H4 (cell line): ENCODE measurements at places on chromosomes 5 and 9.
A peak's percentile ranks its signal among the peaks of the same experiment; 100 is the strongest.

DNA sequence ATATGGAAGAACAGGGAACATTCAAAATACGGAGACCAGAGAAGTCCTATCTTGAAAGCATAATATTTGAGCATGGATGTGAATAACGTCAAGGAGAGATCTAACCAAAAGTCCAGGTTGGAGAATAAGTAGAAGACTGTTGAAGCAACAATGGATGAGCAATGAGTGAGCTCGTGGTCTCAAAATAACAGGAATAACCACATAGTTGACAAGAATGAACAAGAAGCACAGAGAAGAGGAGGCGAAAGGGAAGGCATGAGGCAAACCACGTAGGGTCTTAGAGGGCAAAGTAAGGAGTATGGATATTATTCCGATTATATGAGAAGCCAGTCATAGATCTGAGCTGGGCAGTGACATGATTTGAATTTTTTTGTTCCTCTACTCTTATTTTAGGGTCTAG is 710.2 kb downstream of the BRINP1 start:
- no peak for DNase-seq

- peak; percentile 65 for DNase-seq
Measured at GRCh38 chr5:176870110-176870591, 29.0 kb downstream of the HK3 start.

- DNase-seq = peak; percentile 24
Measured at GRCh38 chr5:132607095-132607494, 50.3 kb downstream of the RAD50 start.

GRCh38 chr5:127492854-127493738 is 24.3 kb upstream of the PRRC1 start:
- peak; percentile 37 for DNase-seq

DNA sequence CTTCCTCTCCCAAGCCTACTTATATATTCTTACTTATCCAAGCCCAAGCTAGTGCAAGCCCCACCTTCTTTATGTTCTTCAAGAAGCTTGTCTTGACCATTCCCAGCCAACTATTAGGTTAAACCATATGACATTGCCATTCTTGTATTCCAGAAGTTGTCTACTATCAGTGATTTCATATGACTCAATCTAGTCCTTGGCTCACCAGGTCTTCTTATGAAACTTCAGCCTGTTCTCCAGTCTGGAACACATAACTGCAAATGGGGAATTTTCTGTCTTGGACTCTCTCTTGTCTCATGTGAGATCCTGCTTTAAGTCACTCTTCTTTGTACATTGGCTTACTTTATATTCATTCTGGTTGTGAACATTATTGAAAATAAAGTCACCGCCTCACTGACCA is 130.7 kb downstream of the TTLL11 start:
- DNase-seq = no peak

DNA sequence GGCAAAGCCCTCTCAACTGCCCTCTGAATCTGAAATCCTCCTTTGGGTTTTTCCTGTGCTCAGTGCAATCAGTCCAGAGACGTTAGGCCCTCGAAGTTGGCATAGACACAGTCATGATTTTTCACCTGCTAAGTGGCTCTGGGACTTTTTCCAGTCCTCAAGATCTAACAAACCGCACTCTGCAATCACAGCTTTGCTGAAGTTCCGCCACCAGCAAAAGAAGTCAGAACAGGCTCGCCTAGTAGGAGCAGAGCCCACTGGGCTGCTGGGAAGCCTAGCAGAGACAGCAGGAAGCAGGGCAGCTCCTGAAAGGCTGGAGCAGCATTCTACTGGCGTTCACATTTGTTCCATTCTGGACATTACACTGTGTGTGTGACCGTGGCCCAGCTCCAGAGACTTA is 222.8 kb upstream of the KIF2A start:
- DNase-seq = no peak

DNA sequence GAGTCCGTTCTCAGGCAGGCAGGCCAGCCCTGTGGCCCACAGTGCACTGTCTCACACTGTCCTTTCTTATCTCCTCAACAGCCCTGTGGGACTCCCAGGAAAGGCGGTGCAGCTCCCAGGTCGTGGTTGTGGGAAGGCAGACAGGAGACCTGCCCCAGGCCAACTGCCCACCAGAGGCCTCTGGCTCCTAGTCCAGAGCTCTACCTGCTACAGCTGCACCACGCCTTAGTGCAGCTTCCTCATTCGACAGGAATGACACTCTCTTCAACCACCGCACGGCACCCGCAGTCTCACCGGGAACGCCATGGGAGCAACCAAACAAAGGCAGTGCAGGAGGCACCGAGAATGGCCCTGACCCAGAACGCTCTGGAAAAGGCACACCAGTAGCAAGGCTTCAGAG is 25.3 kb downstream of the CAMSAP1 start:
- no peak for DNase-seq

DNA sequence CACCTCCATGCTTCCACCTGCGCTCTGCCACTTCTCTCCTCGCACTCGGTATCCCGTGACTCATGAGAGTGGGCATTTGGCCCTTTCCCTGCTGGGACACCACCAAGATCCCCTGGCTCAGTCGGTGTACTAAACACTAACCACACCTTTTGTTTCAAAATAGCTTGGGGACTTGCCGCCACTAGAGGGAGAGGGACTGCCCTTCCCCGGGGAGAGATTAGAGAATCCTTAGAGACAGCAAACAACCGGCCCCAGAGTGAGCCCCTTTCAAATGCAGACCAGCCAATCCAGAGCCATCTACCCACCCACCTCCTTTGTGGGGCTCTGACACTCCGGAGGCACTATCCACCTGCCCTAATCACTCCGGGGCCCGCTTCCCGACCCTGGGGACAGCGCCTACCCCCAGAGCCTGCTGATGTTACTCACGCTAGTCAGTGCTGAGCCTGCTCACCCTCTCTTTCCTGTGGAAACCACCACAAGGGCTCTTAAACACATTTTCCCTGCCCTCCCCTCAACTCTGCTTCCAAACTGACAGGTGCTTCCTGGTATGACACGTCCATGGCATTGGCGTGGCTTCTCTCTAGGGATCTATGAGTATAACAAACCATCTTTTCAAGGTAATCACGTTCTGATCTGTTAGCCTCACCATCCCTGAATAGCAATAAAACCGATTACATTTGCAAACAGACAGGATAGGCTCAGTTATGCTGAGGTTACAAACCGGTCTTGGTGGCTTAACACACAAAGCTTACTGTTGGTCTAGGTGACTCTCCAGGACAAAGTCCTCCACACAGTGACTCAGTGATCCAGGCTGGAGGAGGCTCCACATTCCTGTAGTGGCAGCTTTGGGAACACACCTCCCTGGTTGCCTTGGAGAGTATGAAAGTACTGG is 180.1 kb upstream of the MVB12B start:
- no peak for DNase-seq
